ENCODE measurements at places on chromosomes 12 and 14. TPM values are rescaled to one million over a fixed set of nuclear protein-coding genes. Genes with fewer than 3 reads are reported as not detected.

Gene MGAT4C
- 0.14 TPM for total RNA-seq

Gene SRRM4
- total RNA-seq: 0.21 TPM

Gene NGB
- total RNA-seq: not detected

Gene CEBPE
- total RNA-seq: not detected

Gene OTUB2
- total RNA-seq: 0.71 TPM

Gene LRIG3
- total RNA-seq: 34.4 TPM

Gene PRB2
- total RNA-seq: not detected

Gene LIN7A
- 0.41 TPM for total RNA-seq

Gene DAO
- total RNA-seq: not detected

Gene FAM186B
- 0.42 TPM for total RNA-seq

Gene ANO4
- total RNA-seq: not detected

Gene MORN3
- not detected for total RNA-seq

Gene EID3
- 33.7 TPM for total RNA-seq

Gene TMPRSS12
- not detected for total RNA-seq

Gene ISCU
- 144 TPM for total RNA-seq

Gene RPGRIP1
- not detected for total RNA-seq

Gene MYL2
- 1.9 TPM for total RNA-seq

Gene P2RX2
- total RNA-seq: not detected

Gene PLEKHG7
- not detected for total RNA-seq

Gene RPL10L
- not detected for total RNA-seq

Gene FOXA1
- total RNA-seq: not detected

Gene CLEC1B
- not detected for total RNA-seq

Gene HSP90B1
- total RNA-seq: 403 TPM

Gene AQP6
- not detected for total RNA-seq

Gene MYF6
- total RNA-seq: not detected

Gene TTC9
- total RNA-seq: 2.0 TPM

Gene SPIC
- total RNA-seq: not detected

Gene DEPDC4
- total RNA-seq: not detected

Gene ZDHHC22
- not detected for total RNA-seq

Gene TPPP2
- not detected for total RNA-seq

Gene VPS37B
- total RNA-seq: 50.1 TPM

Gene KERA
- not detected for total RNA-seq

Gene GTF2A1
- 25.5 TPM for total RNA-seq

Gene NRIP2
- 4.9 TPM for total RNA-seq

Gene CNIH1
- total RNA-seq: 128 TPM

Gene PRICKLE1
- 3.9 TPM for total RNA-seq

All from thoracic aorta (tissue), 2 donors.